ENCODE measurements at places on chromosomes 2 and 18.

DNA sequence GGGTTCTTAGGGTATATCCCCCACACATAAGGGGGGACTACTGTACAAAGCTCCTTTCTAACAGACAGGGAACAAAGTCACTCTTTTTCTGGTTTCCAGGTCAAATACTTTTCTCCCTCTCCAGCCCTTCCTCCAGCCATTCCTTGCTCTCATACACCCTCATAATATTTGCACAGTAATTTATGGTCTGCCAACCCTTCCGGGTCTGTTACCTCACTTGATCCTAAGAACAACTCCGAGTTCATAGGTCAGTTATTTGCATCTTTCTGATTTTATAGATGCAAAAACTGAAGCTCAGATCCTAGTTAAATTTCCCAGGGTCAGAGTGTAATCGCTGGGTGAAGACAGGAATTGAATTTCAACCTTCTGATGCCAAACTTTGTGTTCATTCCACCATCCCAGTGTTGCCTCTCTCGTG is 14.8 kb upstream of the MATN3 start:
- DNase-seq = no peak

DNA sequence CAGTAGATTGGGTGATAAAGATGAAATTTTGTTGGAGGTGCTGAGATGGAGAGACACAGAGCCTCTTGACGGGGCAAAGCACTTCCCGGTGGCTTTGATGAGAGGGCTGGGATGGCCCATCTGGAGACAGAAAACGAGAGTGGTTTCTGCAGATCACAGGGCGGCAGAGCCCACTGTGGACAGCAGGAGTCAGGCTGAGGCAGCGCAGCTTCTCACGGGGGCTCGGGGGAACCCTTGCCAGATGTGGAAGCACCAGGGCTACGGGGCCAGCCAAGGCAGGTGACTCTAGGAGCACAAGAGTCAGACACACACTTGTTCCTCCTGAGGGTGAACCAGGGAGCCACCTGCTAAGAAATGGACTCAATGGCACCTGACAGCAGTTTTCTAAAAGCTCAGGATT is 78.5 kb downstream of the TPO start:
- no peak for DNase-seq

DNA sequence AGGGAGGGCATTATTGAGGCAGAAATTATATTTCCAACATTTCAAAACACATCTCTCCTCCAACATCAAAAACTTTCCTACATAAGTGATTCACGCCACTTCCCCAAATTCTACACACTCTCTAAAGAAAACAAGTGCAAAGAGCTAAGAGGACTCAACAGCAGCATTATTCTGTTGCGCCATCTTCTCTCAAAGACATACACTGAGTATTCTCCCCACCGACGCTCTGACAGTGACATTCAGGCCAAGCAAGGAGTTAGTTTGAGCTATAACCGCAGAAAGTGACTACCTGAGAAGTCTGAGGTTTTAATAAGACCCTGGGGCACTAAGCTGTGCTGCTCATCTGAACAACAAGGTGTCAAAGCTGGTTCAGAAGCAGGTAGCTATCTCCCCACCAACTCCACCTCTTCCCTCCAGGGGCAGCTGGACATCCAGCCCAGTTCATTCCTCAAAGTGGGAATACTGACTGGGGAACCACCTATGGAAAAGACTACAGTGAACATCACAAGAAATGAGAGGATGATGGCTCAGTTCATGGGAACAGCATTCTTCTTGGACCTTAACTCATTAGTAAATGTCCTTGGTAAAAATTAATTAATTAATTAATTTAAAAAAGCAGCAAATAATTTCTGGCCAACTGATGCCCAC is 309.5 kb upstream of the CCDC68 start:
- DNase-seq = no peak

DNA sequence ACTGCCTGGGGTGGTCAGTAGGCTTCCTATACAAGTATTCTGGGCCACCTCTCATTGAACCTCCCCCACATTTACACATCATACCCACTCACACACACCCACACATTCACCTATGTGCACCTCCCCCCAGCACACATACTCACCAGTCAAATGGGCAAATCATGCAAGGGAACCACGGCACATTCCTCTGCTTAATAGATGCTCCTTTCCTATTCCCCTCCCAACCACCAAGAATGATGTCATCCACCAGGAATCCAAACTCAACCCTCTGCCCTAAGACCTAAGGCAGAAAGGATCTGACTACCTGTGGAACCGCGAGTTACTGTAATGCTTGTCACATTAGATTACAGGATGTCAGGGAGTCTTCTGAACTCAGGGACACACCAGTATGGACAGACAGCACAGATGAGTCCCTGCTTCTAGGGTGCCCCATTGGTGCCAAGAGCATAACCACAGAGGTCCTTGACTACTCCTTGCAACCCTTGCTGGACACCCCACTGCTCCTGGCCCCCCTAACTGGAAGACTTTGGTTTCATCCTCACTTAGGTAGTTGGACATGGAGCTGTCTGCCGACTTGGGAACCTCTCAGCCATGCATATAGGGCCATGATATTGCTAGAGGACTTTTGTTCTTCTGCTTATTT is 21.5 kb upstream of the CAB39 start:
- DNase-seq = no peak

GRCh38 chr2:148021059-148021861 is at the start of gene MBD5:
MBD5 (plus strand) TSS chr2:148021091.
- DNase-seq = peak; percentile 47
